ENCODE measurements at places on chromosomes 11 and 22.

- DNase-seq = no peak
Observed at GRCh38 chr11:73174495-73174791, 32.3 kb upstream of the FCHSD2 start.

GRCh38 chr11:15864026-15864805 lies 492.1 kb downstream of the SOX6 start:
- DNase-seq = no peak

- DNase-seq = no peak
Observed at GRCh38 chr11:69580529-69580928, 60.4 kb upstream of the CCND1 start.

DNA sequence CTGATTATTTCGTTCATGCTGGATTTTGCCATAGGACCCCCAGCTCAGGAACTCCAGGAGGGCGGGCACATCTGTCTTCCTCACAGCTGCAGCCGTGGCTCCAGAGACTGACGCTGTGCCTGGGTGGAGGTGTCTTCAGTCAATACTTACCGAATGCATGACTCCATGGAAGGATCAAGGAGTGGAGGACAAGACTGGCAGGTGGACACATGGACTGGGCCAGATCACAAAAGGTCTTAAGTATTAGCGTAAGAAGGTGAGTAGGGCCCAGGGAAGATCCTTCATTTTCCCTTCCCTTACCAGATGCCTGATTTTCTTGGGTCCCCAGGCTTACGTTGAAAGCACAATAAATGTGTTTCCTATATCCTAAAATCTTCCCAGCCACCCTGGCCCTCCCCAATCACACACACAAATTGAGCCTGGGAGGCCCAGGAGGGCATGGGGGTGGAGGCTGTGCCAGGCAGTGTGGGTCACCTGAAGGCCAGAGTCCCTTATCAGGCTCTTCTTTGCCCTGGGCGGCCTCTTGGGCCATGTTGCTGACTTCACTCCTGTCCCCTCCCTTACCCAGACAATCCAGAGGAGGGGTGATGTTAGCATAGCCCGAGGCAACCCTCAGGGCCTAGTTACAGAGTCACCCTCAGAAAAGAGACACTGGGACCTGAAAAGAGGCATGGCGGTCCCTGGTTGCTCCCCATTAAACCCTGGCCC lies 56.4 kb downstream of the CYTH4 start:
- no peak for DNase-seq

DNA sequence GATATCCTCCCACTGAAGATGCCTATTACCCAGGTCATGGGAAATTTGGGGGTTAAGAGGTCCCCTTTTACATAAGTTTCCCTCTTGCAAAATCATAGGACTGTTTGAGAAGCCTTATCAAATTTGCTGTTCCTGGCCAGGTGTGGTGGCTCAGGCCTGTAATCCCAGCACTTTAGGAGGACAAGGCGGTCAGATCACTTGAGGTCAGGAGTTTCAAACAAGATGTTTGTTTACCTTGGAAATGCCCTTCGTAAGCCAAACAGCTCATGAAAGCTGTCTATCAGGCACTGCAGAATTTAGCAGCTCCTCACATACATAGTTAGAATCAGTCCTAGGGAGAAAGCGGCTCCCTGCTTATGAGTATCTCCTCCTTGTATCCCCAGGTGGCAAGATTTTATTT lies 4.9 kb upstream of the EI24 start:
- DNase-seq = no peak

All from activated T-helper 1 cell treated with anti-CD3 and anti-CD28 coated beads, Interleukin-2, amount 50 U/mL, for 16 hours (primary cell).